ENCODE measurements at places on chromosomes 12 and 14.
A peak's percentile ranks its signal among the peaks of the same experiment; 100 is the strongest.

DNA sequence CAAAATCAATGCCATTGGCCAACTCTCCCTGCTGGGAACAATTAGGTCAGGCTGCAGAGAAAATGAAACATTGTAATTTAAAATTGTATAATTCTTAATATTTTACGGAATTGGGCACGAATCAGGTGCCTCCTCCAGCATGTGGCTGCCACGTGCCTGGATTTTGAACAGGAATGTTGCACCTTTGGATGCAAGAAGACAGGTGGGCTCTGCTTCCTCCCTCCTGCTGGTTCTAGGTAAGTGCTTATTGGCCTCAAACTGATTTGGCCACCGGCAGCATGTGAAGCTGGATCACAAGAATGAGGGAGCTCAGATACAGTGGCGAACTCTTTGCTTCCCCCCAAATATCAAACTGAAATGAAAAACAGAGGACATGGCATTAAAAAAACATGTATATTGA, 1559.9 kb upstream of the FLRT2 start:
- DNase-seq: no peak

DNA sequence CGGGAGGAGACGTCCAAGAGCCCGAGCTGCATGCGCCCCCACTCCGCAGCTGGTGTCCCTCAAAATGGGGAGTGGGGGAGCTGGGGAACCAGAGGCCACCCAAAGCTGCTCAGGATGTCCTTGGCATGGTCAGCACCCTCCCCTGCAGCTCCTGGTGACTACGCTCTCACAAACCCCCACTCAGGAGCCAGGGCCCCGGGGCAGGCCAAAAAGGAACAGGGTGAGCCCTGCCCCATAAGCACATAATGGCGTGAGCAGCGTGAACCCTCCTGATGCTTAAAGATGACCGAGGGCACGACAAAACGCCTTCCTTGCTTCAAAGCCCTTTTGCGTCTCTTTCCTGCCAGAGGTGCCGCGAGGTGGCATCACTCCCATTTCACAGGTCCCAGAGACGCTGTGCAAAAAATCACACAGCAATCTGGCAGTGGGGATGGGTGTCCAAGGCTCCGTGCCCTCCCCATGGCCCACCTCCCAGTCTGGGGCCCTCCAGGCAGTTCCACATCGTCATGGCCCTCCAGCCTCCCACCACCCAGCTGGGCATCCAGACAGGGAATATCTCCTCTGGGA, 13.5 kb downstream of the NCOR2 start:
- DNase-seq: no peak

DNA sequence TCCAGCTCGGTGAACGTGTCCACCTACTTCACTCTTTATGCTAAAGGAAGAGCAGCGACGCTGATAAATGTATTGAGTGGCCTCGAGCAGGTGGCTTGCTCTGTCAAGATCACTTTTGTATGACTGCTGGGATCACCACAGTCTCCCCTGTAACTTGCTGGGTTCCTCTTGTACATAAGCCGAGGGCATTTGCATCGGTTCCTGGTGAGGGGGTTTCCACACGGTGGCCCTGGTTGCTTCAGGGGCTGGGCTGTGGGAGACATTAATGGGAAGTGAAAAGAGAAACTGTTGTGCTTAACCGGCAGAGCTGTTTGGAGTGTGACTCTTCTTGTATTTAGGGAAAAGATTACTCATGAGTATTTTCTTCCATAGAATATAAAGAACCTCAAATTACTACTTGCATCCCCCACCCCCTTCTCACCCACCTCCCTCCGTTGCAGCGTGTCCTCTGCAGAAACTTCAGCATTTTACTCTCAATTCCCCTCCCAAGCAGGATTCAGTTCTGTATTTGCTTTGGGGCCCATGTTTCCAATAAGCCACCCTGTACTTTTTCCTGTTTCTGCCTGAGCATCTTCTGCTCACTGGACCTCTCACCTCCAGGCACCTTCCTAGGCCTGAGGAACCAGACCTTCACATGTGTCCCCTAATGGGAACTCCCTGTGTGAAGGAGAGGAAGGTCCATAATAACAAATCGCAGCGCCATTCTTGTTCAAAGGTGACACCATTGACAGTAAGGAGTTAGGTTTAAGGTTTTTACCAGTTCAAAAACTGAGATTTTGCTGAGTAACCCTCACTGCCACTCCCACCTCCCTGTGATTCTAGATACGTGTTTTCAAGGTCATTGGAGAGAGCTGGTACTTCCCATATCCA, 187.0 kb downstream of the ETV6 start:
- no peak for DNase-seq

DNA sequence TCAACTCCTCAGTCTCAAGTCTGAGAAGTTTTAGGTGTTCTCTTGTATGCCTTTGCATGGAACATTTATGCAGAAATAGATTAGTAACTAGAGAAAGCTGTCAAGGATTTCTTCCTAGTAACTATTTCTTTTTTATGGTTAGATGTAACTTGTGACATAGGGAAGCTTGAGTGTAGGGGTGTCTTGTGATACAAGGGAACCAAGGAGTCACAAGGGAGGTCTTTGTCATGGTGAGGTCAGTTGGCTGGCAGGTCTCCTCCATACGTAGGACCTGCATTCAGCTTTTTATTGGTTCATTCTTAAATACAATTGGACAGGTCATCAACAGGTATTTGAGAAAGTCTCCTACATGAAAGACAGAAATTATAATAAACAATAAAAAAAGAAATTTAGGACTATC, 394.0 kb upstream of the CCDC196 start:
- DNase-seq: no peak

DNA sequence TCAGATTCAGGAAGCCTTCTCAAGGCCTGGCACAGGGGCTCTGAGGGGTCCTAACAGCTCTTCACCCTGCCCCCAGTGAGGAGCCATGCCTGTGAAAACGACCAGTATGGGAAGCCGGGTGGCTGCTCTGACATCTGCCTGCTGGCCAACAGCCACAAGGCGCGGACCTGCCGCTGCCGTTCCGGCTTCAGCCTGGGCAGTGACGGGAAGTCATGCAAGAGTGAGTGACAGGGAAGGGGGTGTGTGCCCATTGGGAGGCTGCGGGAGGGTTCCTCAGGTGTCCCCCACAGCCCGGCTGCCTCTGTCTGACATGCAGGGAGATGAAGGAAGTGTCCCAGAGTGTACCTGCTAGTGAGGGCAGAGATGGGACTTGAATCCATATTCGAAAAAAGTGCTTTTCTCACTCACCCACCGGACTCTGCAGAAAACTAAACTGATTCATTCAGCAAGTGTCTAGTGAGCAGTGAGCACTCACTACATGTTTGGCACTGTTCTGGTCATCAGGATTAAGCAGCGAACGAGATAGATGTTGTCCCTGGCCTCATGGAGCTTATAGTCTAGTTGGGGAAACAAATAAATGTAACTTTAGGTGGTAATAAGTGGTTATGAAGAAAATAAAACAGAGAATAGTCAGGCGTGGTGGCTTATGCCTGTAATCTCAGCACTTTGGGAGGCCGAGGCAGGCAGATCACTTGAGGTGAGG, 9.4 kb upstream of the LRP1-AS start:
- no peak for DNase-seq

DNA sequence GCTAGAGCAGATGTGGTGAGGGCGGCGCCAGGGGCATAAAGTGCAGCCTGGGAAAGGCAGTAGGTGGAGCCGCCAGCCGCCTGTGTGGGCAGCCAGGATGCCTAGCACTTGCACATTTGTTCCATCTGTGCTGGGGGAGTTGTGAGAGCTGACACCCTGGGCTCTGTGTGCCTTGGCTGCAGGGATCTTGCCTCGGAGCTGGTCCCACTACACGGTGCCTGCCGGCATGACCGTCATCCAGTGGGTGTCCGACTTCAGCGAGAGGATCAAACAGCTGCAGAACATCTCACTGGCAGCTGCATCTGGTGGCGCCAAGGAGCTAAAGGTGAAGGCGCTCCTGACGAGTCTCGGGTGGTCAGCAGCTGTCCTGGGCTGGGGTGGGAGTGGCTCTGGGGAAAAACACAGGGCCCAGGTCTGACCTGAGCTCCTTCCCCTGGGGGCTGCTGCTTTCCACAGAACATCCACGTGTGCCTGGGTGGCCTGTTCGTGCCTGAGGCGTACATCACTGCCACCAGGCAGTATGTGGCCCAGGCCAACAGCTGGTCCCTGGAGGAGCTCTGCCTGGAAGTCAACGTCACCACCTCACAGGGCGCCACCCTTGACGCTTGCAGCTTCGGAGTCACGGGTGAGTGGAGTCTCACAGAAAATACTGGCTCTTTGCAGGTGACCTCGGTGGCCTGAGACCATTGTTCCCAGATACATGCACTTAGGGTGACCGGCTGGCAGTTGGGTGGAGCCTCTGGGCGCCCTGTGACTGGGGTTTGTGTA, 37.4 kb downstream of the HSP90AA1 start:
- DNase-seq: no peak

DNA sequence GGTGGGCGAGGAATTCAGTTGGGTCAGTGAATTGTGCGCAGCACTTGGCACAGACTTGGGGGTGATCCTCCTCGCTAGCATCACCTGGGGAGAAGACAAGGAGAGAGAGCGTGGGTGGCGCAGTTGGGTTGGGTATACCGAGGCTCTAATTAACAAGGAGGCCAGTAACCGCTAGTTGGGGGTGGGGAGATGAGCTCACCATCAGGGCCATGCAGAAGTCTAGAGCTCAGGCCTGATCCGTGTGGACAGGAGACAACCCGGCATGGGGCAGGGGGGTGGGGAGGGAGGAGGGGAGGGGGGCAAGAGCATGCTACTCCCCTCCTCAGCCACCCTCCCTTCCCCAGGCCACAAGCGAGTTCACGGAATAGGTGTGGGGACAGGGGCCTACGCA, 580 bp downstream of the SALL2 start:
- peak; percentile 13 for DNase-seq

DNA sequence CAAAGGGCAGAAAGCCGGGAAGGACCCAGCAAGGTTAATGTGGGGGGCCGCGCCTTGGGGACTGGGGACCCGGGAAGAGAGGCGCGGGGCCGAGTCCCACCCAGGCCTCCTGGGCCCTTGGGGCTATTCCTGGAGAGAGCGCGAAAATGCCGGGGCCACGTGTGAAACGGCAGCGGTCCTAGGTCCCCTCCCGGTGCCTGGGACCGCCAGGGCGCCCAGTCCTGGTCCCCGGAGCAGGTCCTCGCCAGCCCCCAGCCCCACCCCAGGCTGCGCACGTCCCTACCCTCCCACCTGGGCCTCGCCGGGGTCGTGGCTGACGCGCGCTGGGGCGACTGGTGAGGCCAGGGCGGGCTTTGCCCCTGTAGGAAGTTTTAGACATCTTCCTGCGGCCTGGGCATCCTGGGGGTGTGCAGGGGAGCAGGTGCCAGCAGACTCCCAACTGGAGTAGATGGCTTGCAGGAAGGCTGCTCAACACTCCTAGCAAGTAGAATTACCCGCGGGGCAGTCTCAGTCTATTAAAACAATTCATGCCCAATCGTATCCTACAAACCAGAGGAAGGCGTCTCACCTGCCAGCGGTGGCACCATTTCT, 708 bp downstream of the FAR2 start:
- DNase-seq: no peak

- DNase-seq: no peak
Measured at GRCh38 chr12:27957366-27957765, 15.2 kb downstream of the PTHLH start.
